ENCODE measurements at places on chromosomes 5 and 9.

DNA sequence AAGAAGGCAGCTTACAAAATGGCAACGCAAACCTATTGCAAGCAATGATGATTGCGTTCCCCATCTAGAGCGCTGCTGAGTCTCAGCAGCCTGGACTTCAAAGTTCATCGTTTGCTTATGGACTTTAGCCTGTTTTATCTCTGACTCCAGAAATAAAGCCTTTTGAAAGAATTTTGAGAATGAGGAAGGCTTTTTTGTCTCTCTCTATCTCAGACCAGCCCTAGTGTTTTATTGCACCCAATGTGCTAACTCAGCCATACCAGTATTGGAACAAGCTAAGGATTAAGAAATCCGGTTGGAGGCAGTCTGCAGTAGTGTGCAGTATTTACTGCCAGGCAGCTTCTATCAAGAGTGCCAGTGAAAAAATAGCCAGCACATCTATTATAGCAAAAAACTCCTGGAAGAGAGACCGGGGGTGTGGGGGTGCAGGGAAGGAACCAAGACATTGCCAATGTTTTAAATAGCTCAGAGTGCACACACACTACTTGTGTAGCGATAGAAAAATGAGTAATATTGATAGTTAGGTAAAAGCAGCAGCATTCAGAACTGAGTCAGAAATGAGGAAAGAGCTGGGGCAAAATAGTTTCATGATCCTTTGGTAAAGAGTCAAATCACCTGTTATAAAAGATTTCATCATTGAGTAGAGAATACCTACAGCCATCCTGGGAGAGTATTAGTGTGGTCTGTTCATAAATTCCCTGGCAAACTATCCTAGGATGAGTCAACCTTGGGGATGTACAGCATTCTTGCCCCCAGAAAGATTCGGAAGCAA is 219.0 kb downstream of the ZNF608 start:
- no peak for DNase-seq

- DNase-seq = no peak
Observed at GRCh38 chr5:174571662-174572397, 152.6 kb upstream of the MSX2 start.

DNA sequence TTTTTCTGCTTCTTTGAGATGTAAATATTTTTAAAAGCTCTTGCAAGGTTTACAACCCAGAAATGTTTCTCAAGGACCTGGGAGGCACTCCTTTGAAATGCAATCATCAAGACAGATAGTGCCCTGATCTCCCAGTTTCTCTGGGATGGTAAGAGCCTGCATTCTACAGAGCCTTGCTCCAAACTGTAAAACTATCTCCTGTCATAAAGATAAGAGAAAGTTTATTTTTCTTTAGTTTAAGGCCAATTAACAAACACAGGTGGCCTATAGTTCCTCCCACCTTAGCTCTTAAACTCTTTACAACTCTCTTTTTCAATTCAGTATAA is 1231.1 kb upstream of the NUDT12 start:
- DNase-seq = no peak

DNA sequence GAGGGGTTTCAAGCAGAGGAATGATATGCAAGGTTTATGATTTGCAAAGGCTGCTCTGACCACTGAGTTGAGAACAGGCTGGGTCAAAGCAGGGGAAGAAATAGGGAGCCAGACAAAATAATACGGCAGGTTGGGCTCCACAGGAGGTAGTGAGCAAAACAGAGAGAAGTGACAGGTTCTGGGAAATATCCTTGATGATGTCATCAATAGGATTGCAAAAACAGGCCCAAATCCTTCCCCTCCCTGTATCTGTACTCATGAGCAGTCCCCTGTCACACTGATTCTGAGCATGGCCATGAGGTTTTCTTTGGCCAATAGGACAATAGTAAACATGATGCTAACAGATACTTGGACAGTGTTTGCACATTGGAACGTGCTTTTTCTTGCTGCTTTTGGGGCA is 471.8 kb upstream of the BRINP1 start:
- no peak for DNase-seq

GRCh38 chr9:34546102-34546833 is 23.5 kb upstream of the ENHO start:
- DNase-seq = no peak

DNA sequence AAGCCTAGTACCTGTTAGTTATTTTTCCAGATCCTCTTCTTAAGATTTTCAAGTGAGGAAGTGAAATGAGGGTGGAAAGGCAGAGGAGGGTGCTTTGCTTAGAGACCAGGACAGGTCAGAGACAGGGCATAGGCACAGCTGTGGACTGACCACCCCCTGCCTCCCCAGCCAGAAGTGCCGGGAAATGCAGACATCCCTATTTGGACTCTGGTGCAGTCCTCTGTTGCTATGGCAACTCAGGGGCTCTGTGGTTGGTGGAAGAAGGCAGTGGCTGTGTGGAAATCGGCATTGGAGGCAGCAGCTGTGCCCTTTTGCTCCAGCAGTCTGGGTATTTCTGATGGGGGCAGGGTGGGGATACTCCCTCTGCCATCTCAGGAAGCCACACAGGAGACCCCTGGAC is 43.3 kb upstream of the NDFIP1 start:
- DNase-seq = no peak

GRCh38 chr5:79699763-79700400 is 10.2 kb downstream of the CMYA5 start:
- no peak for DNase-seq

GRCh38 chr9:5786370-5787127 is 46.4 kb downstream of the ERMP1 start:
- DNase-seq = no peak

GRCh38 chr5:88140396-88140855 is 128.2 kb downstream of the TMEM161B start:
- no peak for DNase-seq

DNA sequence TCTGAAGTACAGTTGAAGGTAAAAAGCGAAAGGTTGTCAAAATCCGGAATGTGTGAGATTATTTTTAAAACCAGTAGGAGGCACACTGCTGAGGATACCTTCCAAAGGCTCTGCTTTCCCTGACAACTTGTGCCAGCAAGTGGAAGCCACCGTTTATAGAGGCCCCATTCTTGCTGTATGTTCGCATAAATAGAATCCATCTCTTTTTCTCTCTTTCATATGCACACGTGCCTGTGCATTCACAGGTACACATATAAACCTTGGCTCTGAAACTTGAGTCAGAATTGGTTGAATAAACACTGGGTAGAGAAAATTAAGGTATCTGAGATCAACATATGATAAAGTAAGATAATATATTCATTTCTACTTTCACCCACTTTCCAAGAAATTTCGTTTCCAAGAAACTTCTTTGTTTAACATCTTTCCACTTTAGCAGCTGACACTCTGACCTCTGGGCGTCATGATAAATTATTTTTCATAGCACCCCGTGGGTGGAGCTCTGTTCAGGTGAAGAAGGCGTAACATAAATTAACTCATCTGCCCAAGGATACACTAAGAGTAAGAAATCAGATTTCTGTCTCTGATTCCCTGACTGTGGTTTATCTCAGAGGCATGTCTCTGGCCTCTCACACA is 63.7 kb upstream of the RICTOR start:
- no peak for DNase-seq

GRCh38 chr9:93156475-93157008 is 22.5 kb upstream of the NINJ1 start:
- DNase-seq = no peak

DNA sequence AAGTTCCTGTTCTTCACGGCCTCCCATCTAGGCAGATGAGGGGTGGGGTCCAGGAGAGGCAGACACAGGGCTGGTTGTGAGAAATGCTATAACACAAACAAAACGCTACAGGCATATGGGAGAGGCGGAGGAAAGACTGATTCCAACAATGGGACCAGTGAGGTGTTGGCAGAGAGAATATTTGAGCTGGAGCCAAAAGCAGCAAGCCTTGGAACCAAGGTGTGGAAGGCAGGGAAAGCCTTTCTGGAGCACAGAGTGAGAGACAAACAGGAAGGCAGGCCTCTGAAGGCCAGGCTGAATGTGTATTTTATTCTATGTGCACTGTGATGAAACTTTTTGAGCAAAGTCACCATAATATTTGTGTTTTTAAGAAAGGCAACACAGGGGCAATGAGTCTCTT is 2.9 kb downstream of the ATPSCKMT start:
- no peak for DNase-seq

DNA sequence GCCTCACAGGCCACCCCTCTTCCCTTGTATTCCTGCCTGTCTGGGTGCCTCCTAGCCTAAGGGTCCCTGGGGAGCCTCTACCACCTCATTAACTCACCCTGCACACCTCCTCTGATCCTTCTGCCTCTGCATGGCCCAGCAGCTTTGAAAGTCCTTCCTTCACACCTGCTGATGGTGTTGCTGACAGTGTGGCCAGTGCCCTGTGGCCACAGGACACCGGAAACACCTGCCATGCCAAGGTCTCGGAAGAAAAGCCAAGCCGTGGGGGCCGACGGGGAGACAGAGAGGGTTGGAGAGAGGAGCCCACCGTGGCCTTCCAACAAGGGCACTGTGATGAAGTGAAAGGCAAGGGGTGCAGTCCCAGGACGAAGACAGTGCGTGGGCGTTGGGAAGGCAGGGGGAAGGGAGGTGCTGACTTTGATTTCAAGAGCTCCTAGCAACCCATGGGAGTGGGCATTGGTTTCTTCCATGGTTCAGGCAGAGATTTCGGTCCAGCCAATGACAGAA is 4.1 kb downstream of the BTNL9 start:
- no peak for DNase-seq

DNA sequence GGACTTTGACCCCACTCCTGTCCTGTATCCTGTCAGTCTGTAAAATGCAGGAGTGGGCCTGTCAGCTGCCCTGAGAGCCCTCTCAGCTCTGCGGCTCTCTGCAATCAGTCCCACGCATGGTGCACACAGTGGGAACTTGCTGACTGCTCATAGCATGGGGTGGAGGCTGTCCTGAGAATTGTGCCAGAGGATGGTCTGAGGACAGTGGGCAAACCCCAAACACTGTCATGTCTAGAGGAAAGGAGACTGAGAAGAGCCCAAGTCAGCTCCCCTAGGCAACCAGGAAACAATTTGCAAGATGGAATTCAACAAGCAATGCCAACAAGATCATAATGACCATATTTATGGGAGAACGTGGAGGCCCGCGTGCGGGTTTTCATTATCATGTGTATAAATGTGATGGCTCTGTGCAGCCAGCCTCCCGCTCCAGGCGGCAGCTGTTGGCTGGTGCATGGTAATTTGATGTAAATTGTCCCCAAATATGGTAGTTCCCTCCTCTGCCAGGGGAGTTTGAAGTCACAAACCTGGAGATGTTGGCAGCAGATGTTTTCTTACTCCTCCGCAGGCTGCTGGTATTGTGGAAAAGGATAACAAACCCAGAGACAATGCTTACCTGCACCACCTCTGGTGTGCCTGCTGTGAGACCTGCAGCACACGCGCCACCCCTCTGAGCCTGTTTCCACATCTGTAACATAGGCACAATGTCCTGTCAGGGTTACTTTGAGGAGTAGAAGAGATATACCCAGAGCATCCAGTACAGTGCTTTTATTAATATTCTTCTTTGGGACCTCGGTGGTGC is 39.8 kb upstream of the ALDH1B1 start:
- no peak for DNase-seq

DNA sequence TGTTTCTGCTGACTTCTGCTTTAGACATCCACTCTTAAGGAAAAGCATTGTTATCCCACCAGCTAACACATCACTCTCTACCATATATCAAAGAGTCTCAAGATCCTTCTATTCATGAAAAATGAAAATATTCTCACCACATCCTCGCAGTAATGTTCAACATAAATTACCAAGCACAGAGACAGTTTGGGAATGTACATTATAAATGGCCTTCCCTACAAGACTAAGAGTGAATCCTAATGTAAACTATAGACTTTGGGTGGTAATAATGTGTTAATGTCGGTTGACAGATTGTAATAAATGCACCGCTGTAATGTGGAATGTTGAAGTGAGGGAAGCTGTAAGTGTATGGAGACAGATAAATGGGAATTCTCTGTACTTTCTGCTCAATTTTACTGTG is 27.1 kb upstream of the KCNIP1 start:
- DNase-seq = no peak

GRCh38 chr9:7668541-7668940 is 131.0 kb downstream of the DMAC1 start:
- no peak for DNase-seq

DNA sequence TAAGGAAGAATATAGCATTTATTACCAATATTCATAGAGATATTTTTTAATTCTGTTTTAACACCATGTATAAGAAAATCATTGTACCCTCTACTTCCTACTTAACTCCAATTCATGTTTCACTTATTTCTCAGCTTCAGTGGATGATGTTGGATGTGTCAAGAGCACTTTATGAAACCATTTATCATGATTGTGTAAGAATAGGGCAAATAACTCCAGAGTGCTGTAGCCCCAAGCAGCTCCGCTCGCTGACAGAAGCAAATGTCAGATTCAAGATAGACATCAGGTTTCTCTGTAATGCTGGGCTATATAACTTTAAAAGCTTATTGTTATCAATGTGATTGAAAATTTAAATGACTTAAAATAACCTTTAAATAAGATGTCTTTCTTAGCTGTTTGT is 50.4 kb downstream of the MAST4 start:
- no peak for DNase-seq

- no peak for DNase-seq
Observed at GRCh38 chr5:142839711-142840346, 69.7 kb downstream of the ARHGAP26 start.

GRCh38 chr5:54887663-54888062 is 97.7 kb downstream of the ESM1 start:
- DNase-seq = no peak

DNA sequence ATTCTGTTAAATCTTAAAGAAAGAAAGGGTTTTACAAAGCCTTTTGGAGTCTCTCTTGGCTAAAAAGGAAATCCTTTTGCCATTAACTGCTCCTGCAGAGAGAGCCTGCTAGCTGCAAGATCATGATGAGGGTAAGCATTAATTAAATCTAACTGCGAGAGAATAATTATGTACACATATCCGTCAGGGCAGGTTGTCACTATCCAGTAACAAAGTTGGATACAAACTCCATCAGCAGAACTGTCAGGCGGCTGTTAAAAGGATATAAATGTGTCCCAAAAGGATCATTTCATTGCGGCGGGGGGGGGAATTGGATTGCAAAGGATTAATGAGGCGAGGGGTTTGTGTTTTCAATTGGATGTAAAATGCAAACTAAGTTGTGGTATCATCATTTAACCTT is 289.3 kb downstream of the ASTN2 start:
- no peak for DNase-seq

DNA sequence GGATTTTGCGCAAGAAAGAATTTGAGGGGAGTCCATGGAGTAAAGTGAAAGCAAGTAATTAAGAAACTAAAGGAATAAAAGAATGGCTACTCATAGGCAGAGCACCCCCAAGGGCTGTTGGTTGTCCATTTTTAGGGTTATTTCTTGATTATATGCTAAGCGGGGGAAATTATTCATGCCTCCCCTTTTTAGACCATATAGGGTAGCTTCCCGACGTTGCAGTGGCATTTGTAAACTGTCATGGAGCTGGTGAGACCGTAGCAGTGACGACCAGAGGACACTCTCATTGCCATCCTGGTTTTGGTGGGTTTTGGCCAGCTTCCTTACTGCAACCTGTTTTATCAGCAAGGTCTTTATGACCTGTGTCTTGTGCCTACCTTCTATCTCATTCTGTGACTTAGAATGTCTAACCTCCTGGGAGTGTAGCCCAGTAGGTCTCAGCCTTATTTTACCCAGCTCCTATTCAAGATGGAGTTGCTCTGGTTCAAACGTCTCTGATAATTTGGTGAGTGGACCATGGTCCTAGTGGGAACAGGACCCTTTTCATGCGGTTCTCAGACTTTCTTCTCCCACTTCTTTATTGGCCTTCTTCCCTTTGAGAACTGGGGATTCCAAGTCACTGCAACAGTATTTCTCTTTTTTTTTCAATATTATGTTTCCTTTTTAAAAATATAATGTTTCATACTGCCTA is 1.3 kb upstream of the ERAP1 start:
- no peak for DNase-seq
